Amniotic stem cell (primary cell): ENCODE measurements at places on chromosomes 4 and X.

DNA sequence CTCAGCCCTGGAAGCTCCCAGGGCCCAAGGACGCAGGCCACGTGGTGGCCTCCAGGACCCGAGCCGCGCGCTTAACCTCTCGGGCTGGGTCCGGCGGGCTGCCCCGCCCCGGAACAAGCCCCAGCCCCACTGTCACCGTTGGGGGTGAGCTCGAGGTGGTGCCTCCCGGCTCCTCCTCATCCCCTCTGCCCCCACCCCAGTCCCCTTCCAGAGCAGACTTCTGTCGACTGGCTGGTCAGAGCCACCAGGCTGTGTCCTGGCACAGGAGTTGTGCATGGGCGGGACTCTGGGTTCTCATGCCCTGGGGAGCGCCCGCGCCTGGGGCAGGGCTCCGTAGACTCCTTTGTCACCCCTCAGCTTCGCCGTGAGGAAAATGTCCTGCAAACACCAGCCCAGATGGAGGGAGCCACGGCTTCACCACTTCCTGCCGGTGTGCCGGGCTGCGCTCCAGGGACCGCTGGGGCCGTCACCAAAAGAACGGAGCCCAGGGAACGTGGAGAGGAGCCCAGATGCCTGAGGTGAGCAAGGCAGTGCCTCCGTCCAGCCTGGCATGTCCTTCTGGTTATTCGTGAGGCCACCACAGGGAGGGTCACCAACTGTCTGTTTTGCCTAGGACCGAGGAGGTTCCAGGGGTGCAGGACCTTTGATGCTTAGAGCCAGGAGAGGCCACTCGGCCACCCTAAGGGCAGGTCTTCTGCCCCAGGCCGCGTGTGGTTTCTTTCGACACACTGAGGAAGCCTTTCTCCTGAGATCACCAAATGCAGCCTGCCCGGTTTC, 7.1 kb upstream of the RGS12 start:
- no peak for DNase-seq

DNA sequence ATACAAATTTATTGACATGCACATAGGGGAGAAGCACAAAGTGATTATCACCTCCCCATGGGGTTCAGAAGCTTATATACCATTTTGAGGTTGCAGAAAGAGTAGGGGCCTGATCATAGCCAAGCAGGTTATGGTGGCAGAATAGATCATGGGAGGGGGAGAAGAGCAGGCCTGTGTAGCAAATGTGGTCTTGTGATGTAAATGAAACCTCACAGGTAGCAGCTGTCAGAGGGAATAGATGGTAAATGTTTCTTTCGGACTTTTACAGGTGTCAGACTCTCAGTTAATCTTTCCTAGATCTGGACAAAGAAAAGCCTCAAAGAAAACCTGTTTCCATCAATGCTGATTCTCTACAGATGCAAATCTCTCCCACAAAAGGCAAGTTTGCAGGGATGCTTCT, 84.4 kb downstream of the CFAP299 start:
- DNase-seq: no peak

DNA sequence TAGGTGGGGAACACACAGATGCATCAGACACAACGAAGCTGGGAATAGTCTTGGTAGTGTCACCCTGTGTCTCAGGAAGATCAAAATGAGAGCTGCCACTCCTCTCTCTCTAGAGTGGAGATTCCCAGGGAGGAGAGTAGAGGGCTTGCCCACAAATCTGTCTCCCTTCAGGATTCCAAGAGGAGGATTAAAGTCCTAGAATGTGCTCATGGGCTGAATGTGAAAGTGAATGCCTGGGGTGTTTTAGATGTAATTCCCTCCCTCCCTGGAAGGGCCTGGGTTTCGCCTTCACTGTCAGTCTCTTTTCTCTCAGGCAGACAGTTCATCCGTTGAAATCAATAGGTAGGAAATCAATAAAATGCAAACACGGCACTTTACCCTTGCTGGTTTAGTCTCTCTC, 282.6 kb upstream of the PPARGC1A start:
- DNase-seq: no peak

DNA sequence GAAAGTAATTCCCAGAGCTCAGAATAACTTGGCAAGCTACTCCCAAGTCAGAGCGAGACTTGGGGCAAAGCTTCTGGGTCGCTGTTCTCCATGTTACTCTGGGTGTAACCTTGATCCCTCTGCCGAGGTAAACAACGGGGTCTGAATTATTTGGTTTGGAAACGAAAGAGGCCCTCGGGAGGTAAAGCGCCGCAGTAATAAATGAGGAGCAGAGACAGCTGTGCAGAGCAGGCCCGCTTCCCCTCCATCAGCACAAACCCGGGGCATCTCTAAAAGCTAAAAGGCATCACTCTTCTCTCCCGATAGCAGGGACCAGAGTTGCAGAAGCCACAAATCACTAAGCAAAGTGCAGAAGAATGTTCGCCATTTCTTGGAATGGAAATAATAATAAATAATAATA, 561.5 kb downstream of the BCOR start:
- DNase-seq: no peak

GRCh38 chrX:148133105-148133725, 152.1 kb downstream of the FMR1NB start:
- no peak for DNase-seq

DNA sequence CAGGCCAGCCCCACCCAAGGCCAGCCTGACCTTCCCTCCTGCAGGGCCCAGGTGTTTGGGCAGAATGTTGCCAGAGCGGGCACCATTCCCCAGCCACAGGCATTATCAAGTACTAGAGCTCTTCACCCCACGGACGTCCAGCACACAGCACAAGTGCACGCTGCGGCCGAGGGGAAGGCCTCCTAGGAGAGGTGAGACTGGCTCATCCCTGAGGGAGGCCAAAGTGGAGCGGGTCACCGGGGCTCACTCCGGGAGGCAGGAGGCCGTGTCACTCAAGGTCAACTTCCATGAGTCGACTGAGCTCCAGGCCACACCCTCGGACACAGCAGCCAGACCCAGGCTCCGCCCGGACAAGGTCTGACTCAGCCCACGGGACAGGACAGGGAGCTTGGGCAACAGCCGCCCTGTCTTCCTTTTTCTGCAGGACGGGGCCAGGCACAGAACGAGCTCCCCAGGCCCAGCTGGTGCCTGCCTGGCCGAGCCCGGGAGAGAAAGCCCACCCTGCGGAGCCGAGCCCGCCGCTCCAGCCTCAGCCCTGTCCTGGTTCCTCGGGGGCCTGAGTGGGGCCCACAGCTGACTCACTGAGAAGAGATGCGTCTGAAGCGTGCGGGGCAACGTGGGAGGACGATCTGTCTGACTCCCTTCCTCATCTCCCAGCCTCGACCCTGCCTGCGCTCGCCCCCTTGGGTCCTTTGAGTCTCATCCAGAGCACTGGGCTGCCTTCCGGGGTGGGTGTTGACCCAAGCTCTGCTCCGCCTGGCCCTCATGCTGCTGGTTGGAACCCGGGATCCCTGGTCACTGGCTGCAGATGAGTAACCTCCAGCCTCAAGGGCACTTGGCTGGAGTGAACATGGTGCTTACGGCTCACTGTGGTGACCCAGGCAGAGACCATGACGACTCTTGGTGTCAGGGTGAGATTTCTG, 1.6 kb downstream of the SLC49A3 start:
- DNase-seq: no peak

DNA sequence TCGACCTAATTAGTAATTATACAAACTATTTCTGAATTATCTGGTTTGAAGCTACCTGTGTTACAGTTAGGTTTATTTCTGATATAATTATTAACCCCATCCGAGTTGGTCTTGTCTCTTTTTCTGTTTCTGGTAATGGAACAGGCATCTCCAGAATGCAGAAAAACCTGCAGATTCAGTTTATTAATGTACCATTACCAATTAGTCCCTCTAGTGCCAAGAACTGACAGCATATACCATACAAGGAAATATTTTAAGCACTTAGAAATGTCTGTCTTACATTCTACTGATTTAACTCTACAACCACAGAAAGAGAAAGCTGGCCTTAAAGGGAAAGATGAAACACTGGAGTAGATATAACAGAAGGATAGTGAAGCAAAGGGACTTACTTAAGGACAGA, 570.6 kb downstream of the CENPC start:
- DNase-seq: no peak

DNA sequence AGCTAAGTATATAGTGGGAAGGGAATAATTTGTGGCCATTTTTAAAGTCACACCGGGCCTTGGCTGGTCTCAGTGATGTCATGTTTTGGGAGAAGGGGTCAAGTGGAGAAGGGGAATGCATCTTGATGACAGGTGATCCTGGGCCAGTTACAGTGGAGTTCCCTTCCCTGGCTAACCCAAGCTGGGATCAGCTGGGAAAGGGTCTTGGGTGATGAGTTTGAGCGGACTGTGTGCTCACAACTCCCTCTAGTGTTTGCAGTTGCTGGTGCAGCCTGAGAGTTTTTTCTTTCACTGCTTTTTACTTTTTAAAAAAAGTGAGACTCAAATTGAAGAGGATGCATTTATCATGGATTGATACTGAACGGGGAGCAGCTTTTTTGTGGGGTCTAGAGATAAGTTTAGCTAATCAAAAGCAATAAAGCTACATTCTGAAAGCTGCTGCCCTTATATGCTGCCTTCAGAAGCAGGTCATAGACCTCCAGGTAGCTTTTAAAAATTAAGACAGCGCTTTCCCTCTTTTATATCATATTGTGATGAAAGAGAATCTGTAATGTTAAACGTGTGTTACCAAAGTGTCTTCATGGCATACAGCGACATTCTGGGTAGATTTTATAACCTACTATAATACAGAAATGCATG, 164.7 kb downstream of the DCLK2 start:
- DNase-seq: no peak

DNA sequence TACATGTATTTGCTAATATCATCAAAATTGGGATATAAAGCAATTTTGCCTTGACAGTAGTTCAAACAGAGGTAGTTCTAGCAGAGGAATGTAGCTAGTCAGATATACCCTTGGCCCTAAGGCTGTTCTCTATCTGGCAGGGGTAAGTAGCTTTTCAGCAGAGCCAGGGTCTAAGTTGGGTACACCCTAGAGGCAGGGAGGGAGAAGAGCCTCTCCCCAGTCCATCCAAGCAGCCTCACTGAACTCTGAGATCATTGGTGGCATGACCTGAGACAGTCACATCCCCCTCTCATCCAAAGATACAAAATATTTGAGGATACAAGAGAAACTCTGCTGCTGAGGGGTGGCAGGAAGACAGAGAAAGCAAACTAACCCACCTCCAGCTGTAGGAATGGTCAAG, 343.7 kb downstream of the DHX15 start:
- DNase-seq: no peak

DNA sequence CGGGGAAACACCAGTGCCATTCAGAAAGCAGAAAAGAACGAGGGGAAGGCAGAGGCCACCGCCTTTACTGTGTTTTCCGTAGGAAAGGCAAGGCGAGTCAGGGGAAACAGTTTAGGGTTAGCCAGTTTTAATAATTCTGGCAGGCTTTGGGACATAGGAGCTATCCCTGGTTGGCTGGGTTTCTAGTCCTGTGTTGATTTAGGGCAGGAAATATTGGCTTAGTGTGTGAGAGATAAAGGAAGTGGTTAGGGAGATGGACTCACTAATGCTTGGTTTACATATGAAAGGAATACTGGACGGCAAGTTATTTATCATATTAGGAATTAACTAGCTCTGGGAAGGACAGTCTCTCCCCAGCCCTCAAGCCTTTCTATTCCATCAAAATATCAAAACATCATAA, 53.1 kb downstream of the SYNPO2 start:
- no peak for DNase-seq

DNA sequence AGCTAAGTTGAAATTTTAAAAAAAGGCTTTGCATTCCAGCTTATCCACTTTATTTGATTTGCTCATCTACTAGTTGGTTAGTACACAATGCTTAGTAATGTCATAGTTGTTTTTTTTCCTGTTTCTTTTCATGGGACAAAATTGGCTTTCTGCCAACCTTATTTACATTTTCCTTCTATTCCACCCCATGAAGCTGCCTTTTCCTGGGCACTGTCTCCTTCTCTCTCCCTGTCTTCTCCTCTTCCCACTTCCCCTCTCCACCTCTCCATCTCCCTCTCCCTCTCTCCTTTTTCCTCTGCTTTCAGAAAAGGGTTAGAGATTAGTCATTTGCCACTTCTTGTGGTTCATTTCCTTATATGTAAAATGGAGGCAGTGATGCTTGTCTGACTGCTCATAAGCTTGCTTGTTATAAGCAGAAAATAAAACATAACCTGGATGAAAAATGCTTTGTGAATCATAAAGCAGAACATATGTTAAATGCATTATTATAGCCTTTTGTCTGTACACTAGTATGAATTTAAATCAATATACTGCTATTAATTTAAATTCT, 181.9 kb downstream of the CEP135 start:
- DNase-seq: no peak

GRCh38 chrX:57904176-57904880, 5.9 kb downstream of the ZXDA start:
- no peak for DNase-seq

DNA sequence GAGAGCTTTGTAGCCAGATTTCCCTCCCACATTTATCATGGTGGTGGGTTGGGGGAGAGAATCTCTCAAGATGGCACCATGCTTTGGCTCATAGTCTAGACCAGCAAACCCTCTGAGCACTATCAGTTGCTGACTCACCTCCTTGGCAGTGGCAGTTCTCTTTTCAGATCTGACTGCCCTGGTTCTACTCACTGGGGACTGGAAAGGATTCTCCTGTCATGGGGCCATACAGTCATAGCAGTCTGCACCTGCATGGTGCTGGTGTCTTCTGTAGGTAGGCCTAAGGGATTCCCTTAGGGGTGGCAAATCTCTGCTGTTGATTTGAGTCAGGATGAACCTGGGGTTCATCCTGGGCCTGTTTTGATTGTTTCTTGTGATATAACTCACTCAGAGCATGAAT, 2.6 kb downstream of the TEX13B start:
- DNase-seq: no peak

DNA sequence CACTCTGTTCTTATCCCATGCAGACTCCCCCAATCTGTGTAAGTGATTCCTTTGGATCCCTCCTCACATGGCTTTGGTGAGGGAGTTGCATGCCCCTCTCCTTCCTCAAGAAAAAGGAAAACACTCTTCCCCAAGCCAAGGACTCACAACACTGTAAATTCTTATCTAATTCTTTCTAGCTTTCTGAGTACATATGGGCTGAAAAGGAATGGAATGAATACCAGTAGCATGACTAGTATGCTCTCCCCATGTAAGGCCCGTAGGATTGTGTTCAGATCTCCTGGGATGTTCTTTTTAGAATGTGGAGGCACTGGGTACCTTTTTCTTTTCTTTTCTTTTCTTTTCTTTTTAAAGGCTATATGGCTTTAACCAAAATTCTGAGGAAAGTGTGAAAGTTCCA, 17.0 kb upstream of the MAGED1 start:
- no peak for DNase-seq

DNA sequence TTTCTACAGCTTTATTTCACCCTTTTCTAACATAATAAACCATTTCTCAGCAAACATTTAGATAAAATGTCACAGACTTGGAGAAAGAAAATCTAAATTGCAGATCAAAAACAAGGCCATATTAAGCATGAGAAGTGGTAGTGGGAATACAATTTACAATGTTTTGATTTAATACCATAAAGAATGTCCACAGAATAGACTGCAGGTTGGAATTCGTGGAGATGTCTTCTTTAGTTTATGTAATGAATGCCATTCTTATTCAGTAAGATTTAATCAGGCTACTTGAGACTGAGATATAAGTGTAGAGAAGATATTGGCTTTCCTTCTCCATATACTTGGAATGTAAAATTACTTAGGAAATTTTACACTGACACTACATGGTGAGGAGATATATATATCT, 91.9 kb upstream of the ZFP42 start:
- no peak for DNase-seq

GRCh38 chr4:91840359-91840758, 463.4 kb upstream of the GRID2 start:
- no peak for DNase-seq
